ENCODE measurements at places on chromosomes 7 and 10. TPM values are rescaled to one million over a fixed set of nuclear protein-coding genes. Genes with fewer than 3 reads are reported as not detected.

The MMP21 gene
- not detected for total RNA-seq

The HYAL4 gene
- not detected for total RNA-seq

DNA sequence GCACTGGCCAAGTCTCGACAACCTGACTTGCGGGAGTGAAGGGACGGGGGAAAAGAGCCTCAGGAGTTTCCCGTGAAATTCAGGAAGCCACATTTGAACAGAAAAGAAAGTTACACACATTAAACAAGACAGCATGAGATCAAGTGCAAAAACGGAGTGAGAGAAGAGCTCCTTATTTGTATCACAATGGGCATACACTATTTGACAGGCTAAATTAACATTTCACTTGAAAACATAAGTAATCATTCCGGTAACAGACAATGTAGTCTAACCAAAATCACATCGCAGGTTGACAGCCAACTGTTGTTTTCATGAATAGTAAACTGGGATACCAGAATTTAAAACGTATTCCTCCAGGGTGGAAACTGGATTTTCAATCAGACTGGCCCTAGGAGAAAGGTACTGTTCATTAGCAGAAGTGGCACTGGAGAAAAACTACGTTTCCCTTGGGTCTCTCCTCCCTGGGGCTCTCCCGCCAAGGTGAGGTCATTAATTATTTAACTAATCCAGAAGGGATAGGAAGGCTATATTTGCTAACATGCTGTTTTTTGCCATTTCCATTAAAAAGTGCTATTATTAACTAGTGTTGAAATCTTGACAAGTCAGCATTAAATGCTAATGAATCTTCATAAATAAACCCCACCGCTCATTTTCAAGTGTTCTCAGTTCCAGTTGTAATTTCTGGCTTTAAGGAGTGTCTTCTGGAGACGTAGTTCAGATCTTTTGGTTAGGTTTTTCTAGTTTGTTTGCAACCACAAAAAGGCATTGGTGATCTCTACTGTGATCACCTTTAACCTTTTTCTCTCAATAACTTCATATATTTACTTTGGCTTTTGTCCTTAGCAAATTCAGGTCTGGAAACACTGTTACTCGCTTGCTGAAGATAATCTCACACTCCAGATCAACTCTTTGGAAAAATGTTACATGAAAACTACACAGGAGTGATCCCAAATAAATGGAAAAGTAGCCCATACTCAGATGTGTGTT, 25.1 kb downstream of the RHEB start:
- no peak overlapping the region for H3K4me3 ChIP-seq
- peaks cover 13% of the 10 kb centered on the region for H3K36me3 ChIP-seq
- peak overlapping the region; percentile 22 for H3K27ac ChIP-seq
- no peak for DNase-seq

- DNase-seq = no peak
- H3K36me3 ChIP-seq = no peaks in the 10 kb centered on the region
- no peak overlapping the region for H3K4me3 ChIP-seq
These were observed 408.4 kb downstream of the SH2D4B start for GRCh38 chr10:80946073-80946472.
